Caki2 (cell line): ENCODE measurements at places on chromosomes 6 and 20. TPM values are rescaled to one million over a fixed set of nuclear protein-coding genes. Genes with fewer than 3 reads are reported as not detected.
A peak's percentile ranks its signal among the peaks of the same experiment; 100 is the strongest.

DNA sequence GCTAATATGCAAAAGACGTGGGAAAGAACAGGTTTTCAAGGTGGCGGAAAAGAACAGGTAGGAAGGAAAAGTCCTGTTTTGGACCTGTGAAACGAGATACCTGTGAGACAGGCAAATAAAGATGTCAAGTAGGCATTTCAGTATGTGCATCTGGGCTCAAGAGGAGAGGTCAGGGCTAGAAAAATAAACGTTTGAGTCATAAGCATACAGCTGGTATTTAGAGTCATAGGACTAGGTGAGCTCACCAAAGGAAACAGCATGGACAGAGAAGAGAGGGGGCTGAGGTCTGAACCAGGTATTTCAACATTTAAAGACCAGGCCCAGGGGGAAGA is 14.9 kb downstream of the MTFR2 start:
- peak; percentile 67 for DNase-seq

DNA sequence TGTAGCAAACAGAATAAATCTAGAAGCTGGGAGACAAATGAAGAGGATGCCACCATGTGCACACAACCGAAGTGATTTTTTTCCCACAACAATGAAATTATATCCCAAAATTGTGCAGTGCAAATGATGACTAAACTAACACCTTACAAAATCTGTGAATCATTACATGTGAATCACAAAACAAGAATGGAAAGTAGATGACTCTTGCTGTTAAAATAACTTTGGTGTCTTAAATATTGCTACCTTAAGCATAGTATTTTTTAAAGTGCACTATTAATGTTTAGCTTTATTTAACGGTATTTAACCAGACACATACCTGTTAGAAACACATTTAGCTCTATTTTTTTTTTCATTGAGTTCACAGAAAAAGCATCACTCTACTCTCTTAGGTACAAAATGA is 190.8 kb downstream of the TBC1D32 start:
- peak; percentile 17 for DNase-seq

- DNase-seq: no peak
These were observed 88.5 kb downstream of the TBC1D7 start for GRCh38 chr6:13239530-13240455.

- no peak for DNase-seq
These were observed 24.8 kb upstream of the PCSK2 start for GRCh38 chr20:17202030-17202429.

DNA sequence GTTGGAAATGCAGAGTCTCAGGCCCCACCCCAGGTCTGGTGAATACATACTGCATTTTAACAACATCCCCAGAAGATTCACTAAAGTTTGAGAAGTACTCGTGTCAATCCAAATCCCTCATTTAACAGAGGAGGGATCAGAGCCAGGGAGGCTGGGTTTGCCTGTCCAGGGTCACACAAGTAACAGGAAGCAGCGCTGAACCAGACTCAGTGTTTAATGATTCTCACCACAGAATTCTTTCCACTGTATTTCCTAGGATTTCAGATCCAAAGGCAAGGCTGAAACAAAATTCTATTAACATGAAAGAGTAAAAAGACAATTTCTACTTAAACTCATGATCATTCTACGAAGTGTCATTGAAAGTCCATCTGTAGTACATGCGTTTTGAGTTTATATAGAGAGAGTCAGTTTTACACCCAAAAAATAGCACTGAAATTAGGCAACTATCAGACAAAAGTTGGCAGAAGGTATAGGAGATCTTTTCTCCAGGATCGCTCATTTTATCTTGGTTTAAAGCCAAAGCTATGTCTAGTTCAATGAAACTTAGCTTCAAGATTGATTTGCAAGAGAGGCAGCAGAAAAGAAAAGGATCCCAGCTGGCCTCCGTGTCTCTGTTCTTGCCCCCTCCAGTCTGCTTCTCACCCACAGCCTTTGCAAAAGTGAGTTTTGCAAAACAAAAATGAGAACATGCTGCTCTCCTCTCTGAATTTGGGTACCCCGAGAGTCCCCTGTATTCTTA is 6.0 kb upstream of the AGPAT4 start:
- no peak for DNase-seq

DNA sequence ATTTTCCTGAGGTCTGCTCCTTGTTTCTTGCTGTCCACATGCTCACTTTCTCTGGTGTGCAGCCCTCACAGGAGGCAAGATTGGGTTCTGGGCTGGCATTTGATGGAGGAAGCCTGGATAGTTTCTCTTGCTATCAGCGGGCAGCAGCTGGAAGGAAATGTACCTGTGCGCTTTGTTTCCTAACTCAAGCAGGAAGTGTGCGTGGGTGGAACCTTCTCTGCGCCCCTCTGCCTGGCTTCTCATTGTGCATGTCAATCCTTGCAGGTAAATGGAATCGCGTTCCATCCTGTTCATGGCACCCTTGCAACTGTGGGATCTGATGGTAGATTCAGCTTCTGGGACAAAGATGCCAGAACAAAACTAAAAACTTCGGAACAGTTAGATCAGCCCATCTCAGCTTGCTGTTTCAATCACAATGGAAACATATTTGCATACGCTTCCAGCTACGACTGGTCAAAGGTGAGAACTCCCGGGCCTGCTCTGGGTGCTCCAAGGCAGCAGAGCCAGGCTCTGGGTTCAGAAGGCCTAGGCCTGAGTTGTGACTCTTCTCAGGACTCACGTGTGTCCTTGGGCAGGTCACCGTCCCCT is 16.8 kb upstream of the RBM38 start:
- DNase-seq: no peak

- no peak for DNase-seq
These were observed 124.8 kb downstream of the HIVEP1 start for GRCh38 chr6:12136905-12137304.

- DNase-seq: no peak
These were observed 40.1 kb downstream of the ZBTB2 start for GRCh38 chr6:151351146-151351700.

DNA sequence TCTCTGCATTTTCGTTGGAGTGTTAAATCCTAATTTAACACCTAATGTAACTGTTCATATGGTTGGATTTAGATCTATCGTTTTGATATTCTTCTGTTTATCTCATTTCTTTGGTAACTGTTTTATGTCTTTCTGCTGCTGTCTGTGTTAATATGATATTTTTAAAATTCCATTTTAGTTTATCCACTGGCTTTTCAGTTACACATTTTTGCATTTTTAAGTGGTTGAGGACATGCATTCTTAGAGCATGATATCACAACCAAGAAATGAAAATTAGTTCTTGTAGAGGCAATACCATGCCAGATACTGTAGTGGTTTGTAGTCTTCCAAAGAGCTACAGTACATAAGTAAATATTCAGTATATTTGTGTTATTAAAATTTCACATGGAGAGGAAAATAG is 58.6 kb downstream of the LIN28B start:
- no peak for DNase-seq

- peak; percentile 27 for DNase-seq
These were observed 6.2 kb downstream of the BEND6 start for GRCh38 chr6:56961151-56961550.

DNA sequence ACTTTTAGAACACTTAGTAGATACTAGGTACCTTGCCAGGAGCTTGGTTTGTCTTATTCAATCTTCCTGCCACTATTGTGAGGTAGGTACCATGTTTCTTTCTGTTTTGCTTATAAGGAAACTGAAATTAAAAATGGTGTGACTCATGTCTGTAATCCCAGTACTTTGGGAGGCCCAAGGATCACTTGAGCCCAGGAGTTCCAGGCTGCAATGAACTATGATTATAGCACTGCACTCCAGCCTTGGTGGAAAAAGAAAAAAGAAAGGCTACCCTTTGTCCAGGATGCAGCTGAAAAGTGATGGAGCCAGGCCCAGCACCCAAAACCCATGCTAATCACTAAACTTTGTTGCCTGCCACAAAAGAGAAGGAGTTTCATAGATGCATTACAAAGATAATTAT is 34.1 kb upstream of the LAMA4 start:
- DNase-seq: no peak

The TBXT gene
- not detected in 2 replicates for total RNA-seq
